K562 (cell line): ENCODE measurements at places on chromosomes 11 and 22. TPM values are rescaled to one million over a fixed set of nuclear protein-coding genes. Genes with fewer than 3 reads are reported as not detected.

- no peak overlapping the region for H3K4me3 ChIP-seq
- peaks cover 17% of the 10 kb centered on the region for H3K36me3 ChIP-seq
- H3K27ac ChIP-seq, result peak overlapping the region; percentile 32; the same call in 2 of the 3 replicates
- DNase-seq, result peak; percentile 87
- no peaks in the 10 kb centered on the region for H3K27me3 ChIP-seq
Observed at GRCh38 chr11:119062779-119063178, 4.8 kb upstream of the VPS11 start.

DNA sequence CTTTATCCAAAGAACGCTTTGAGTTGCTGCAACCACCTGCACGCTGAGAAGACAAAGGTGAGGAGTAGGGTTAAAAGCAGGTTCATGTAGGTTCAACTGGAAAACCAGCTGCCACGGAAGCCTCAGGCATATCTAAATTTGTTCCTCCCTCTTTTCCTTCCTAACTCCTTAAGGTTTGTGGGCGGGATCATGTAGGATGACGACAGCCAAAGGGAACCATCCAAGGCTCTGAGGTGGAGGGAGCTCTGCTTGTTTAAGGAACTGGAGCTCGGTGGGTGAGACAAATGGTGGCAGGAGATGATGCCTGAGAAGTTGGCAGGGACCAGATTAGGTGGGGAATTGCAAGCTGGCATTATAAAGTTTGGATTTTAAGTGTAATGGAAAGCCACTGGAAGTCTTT lies 60.3 kb downstream of the SPON1 start:
- H3K36me3 ChIP-seq, result no peaks in the 10 kb centered on the region
- H3K4me3 ChIP-seq, result no peak overlapping the region
- DNase-seq, result no peak
- no peaks in the 10 kb centered on the region for H3K4me1 ChIP-seq

DNA sequence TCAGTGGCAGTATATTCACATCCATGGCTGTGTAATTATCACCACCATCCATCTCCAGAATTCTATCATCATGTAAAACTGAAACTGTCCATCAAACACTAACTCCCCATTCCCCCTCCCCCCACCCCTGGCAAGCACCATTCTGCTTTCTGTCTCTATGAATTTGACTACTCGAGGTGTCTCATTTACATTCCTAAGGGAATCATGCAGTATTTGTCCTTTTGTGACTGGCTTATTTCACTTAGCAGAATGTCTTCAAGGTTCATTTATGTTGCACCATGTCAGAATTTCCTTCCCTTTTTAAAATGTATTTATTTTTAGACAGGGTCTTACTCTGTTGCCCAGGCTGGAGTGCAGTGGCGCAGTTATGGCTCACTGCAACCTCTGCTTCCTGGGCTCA lies 20.3 kb downstream of the DERL3 start:
- H3K4me1 ChIP-seq, result no peaks in the 10 kb centered on the region; the same call in 1 of the 2 replicates
- DNase-seq, result no peak
- peaks cover 49% of the 10 kb centered on the region; the same call in 2 of the 3 replicates for H3K36me3 ChIP-seq
- no peak overlapping the region for H3K27ac ChIP-seq
- H3K4me3 ChIP-seq, result no peak overlapping the region

GRCh38 chr11:128821556-128821955 lies 45.5 kb downstream of the KCNJ1 start:
- peaks cover 5% of the 10 kb centered on the region; the same call in 2 of the 3 replicates for H3K27me3 ChIP-seq
- H3K4me3 ChIP-seq, result no peak overlapping the region
- DNase-seq, result no peak
- H3K4me1 ChIP-seq, result no peaks in the 10 kb centered on the region

- H3K4me1 ChIP-seq, result peaks cover 46% of the 10 kb centered on the region
- peaks cover 82% of the 10 kb centered on the region; the same call in 2 of the 3 replicates for H3K36me3 ChIP-seq
- no peak for DNase-seq
- no peaks in the 10 kb centered on the region for H3K27me3 ChIP-seq
Observed at GRCh38 chr11:61349189-61349751, 12.4 kb downstream of the CYB561A3 start.

GRCh38 chr11:117933930-117934329 lies 4.7 kb upstream of the TMPRSS13 start:
- H3K4me3 ChIP-seq, result no peak overlapping the region
- H3K27ac ChIP-seq, result no peak overlapping the region
- DNase-seq, result no peak
- H3K36me3 ChIP-seq, result no peaks in the 10 kb centered on the region

GRCh38 chr11:84419616-84420015 lies 1133.4 kb upstream of the CCDC90B start:
- H3K27ac ChIP-seq, result no peak overlapping the region
- H3K4me1 ChIP-seq, result no peaks in the 10 kb centered on the region
- no peak for DNase-seq
- no peak overlapping the region for H3K4me3 ChIP-seq

GRCh38 chr11:8039530-8040260 lies 41.3 kb upstream of the TUB start:
- no peak overlapping the region for H3K4me3 ChIP-seq
- no peak overlapping the region for H3K27ac ChIP-seq
- H3K27me3 ChIP-seq, result peaks cover 9% of the 10 kb centered on the region
- peak; percentile 25 for DNase-seq

- DNase-seq, result no peak
- no peaks in the 10 kb centered on the region for H3K27me3 ChIP-seq
- H3K4me3 ChIP-seq, result no peak overlapping the region
- H3K4me1 ChIP-seq, result no peaks in the 10 kb centered on the region
- no peaks in the 10 kb centered on the region for H3K36me3 ChIP-seq
Observed at GRCh38 chr11:16016468-16016829, 339.9 kb downstream of the SOX6 start.

DNA sequence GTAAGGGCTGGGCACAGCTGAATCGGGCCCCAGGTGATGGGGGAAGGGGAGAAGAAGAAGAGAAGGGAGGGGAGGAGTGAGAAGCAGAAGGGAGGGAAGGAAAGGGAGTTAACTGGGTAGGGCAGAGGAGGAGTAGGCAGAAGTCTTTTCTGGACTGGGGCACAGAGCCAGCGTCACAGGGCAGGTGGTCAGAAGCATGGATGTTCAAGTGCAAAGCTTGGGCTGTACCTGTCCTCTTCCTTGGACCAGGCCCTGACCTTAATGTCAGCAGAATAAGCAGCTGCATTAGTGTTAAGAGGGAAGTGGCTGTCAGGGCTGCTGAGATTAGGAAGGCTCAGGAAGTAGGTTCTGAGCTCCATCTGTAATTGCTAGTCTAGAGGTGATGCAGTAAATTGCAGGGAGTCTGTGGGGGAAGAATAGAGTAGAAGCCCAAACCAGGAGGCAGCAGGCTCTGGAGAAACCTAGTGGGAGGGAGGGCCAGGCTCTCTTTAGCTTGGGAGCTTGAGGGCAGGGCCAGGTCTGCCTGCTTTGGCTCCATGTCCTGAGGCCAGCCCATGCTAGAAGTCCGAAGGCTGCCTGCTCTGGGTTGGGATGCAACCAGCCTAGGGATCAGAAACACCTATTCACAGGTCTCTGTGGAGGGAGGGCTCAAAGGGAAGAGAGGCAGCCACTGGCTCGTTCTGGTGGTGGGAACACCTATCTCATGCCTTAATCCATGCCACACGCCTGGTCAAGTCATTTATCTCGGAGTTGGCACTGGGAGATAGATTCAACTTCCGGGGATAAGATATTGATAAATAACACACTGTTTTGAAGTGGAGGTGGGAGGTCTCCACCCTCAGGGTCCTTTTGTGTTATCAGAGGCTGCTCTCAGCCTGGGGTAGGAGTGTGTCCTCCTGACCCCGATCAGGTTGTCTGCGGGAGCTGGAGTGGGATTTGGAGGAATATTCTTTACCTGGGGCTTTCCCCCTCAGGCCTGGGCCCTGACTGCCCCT lies 1.7 kb upstream of the UCP3 start:
- H3K27me3 ChIP-seq, result no peaks in the 10 kb centered on the region
- peak; percentile 63 for DNase-seq
- peaks cover 53% of the 10 kb centered on the region for H3K4me1 ChIP-seq
- H3K4me3 ChIP-seq, result no peak overlapping the region
- H3K36me3 ChIP-seq, result no peaks in the 10 kb centered on the region

GRCh38 chr11:70367071-70367470 lies 31.3 kb upstream of the CTTN start:
- peaks cover 47% of the 10 kb centered on the region for H3K36me3 ChIP-seq
- no peak overlapping the region for H3K27ac ChIP-seq
- no peaks in the 10 kb centered on the region for H3K27me3 ChIP-seq
- H3K4me3 ChIP-seq, result no peak overlapping the region

DNA sequence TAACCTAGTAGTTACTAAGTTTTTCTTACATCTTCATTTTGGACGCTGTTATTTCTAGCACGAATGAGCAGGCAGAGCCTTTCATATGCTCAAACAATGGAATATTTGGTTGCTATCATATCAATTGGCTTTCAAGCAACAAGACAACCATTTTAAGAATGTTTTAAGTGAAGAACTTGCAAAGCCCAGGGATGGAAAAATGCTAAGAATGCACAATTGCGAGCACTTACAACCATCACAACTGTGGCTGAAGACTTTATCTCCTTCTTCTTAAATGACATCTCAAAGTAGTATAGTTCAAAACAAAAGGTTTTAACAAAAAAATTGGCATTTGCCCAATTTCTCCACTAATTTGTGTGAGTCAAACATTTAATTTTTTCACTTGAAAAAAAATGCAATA lies 8.3 kb upstream of the MMP1 start:
- no peaks in the 10 kb centered on the region for H3K4me1 ChIP-seq
- H3K4me3 ChIP-seq, result no peak overlapping the region
- no peaks in the 10 kb centered on the region for H3K27me3 ChIP-seq
- H3K36me3 ChIP-seq, result no peaks in the 10 kb centered on the region

DNA sequence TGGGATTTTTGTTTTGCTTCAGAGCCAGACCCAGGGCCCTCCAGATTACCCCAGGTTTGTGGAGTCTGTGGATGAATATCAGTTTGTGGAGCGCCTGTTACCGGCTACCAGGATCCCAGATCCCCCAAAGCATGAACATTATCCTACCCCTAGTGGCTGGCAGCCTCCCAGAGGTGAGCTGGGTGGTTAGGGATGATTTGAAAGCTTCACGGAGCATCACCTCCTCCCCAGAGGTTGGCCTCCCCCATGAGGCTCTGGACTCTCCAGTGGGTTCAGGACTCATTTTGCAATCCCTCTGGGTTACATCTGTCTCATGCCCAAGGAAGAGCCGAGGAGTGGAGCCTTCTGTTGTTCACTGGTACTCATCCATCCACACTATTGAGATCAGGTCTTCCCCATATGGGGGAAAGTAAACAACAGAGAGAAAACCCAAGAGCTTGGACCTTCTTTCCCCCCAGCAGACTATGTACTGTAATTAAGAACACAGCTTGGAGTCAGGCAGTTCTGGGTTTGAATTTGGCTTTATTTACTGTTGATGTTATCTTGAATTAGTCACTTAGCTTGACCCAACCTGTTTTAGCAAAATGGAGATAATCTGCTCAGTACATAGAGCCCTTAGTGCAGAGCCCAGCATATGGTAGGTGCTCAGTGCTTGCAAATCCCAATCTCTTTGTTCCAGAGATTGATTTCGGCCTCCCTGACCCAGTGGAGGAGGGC lies 2.5 kb downstream of the MRPL49 start:
- H3K4me3 ChIP-seq, result no peak overlapping the region
- no peak overlapping the region; the same call in 2 of the 3 replicates for H3K27ac ChIP-seq
- H3K27me3 ChIP-seq, result no peaks in the 10 kb centered on the region
- peaks cover 79% of the 10 kb centered on the region for H3K36me3 ChIP-seq
- H3K4me1 ChIP-seq, result peaks cover 13% of the 10 kb centered on the region

DNA sequence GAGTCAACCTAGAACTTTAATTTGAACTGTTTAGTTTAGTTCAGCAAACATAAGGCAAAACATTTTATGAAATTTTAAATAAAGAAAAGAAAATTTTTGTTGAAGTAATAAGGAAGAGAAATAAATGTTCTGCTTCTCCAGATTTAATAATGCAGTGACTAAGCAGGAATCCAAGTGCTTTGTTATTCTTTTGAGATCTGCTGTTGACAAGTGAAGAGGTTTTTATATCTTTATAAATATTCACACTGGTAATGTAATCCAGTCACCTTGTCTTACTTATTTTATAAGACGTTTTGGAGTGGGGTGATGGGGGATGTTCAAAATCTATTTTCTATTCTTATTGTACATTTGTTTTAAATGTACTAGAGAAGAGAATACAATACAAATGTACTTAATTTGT lies 725.9 kb upstream of the CCDC179 start:
- no peaks in the 10 kb centered on the region for H3K36me3 ChIP-seq
- H3K4me3 ChIP-seq, result no peak overlapping the region
- H3K4me1 ChIP-seq, result no peaks in the 10 kb centered on the region
- no peak for DNase-seq
- no peak overlapping the region for H3K27ac ChIP-seq
- H3K27me3 ChIP-seq, result no peaks in the 10 kb centered on the region

DNA sequence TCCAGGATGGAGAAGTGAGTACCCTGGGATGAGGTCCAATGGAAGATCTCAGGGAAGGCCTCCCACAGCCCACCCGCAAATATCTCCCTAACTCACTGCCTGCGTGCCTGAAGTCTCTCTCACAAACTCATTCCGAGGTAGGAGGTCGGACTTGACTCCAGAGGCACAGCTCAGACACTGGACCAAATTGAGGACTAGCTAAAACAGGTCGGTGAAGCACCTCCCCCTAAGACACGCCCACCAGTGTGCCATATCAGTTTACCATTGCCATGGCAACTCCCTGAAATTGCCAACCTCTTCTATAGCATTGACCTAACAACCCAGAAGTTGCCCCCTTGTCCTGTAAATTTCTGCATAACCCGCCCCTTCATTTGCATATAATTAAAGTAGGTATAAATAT lies 17.5 kb downstream of the RPL3 start:
- DNase-seq, result no peak
- H3K27ac ChIP-seq, result no peak overlapping the region
- no peaks in the 10 kb centered on the region for H3K36me3 ChIP-seq
- no peak overlapping the region for H3K4me3 ChIP-seq
- peaks cover 33% of the 10 kb centered on the region for H3K4me1 ChIP-seq

DNA sequence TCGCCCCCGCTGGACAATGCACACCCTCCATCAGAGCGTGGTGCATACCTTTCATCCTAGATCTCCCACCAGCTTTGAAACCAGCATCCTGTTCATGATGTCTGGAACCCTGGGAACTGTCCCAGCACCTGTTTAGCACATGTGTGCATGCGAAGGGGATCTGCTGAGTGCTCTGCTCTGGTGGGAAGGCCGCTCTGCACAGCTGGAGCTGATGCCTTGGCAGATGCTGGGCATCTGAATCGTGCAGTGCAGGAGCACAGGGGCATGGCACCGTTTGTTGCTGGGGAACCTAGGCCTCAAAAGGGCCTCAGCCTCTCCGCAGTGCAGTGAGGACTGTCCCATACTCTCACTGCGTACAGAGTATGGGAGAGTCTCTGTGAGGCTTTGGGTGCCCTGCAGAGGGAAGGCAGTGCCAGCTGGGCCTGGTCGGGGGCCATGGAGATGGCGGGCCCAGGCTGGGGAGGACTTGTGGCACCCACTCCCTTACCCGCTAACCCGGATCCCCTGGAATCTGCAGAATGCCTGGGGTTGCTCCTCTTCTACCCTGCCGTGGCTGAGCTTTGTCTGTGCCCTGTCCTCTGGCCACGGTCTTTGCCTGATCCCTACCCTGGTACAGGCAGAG lies 72.9 kb upstream of the ATXN10 start:
- no peak overlapping the region for H3K27ac ChIP-seq
- H3K36me3 ChIP-seq, result no peaks in the 10 kb centered on the region
- H3K4me3 ChIP-seq, result no peak overlapping the region
- peaks cover 9% of the 10 kb centered on the region; the same call in 2 of the 3 replicates for H3K4me1 ChIP-seq
- no peak for DNase-seq

Gene UBQLNL
- total RNA-seq, result 0.09 and 0.20 TPM in 2 replicates

Gene MB
- not detected in 2 replicates for total RNA-seq

Gene APLP2
- total RNA-seq, result 126 and 138 TPM in 2 replicates

Gene ANO9
- total RNA-seq, result 9.3 and 14.5 TPM in 2 replicates

Gene LAYN
- total RNA-seq, result not detected in 2 replicates

Gene CCDC87
- 0.40 and 0.44 TPM in 2 replicates for total RNA-seq

Gene TMEM41B
- total RNA-seq, result 44.3 and 48.7 TPM in 2 replicates

Gene CHST1
- total RNA-seq, result 0.18 TPM in 1 of 2 replicates, not detected in the other

Gene CACNA1I
- total RNA-seq, result 0.45 and 0.78 TPM in 2 replicates
